CD4-positive, alpha-beta T cell treated with Interleukin-6 at 100 ng/mL for 8 hours (primary cell): ENCODE measurements at places on chromosomes 6 and 20.

- DNase-seq, result no peak
These were observed 243.2 kb downstream of the ANKRD60 start for GRCh38 chr20:57985278-57985677.

GRCh38 chr6:129050086-129050485 is 167.1 kb downstream of the LAMA2 start:
- no peak for DNase-seq

GRCh38 chr6:52155791-52156576 is 30.2 kb upstream of the IL17A start:
- no peak for DNase-seq

DNA sequence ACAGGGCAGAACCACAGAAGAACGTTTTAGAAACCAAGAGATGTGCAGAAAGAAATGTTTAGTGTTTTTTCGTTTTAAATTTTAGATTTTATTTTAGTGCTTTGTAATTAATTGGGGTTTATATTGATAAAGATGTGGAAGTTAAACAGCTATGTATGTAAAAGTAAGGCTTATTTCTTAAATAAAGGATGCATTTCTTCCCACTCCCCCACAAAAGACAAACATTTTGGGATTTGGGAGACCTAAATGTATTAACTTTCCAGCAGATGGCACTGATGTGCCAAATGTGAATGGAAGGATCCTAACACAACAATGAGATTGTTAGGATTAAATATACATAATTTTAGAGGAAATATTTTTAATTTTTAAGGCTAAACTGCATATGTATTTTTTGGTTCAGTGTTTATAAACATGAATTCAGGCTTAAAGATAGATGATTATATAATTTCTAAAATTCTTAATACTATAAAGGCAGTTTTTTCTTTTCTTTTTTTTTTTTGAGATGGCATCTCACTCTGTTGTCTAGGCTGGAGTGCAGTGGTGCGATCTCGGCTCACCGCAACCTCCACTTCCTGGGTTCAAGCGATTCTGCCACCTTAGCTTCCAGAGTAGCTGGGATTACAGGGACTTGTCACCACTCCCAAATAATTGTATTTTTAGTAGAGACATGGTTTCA is 12.0 kb downstream of the PFDN4 start:
- no peak for DNase-seq

DNA sequence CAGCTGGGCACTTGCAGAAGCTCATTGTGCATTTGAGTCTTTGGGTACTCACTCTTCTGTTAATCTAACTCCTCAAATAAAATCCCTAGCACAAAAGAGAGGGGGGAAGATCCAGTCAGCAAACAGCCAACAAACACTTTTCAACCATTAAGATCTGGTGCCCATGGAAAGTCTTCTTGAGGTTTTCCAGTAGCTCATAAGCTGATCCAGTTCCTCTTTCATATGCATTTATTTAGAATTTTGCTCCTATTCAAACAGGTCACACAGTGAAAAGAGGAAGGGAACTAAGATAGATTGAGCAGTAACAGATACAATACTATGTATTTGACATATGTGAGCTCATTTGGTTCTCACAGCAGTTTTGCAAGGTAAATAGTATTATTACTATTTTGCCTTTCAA is 38.6 kb downstream of the HLA-DPB1 start:
- no peak for DNase-seq
